ENCODE measurements at places on chromosomes 3 and 15.

DNA sequence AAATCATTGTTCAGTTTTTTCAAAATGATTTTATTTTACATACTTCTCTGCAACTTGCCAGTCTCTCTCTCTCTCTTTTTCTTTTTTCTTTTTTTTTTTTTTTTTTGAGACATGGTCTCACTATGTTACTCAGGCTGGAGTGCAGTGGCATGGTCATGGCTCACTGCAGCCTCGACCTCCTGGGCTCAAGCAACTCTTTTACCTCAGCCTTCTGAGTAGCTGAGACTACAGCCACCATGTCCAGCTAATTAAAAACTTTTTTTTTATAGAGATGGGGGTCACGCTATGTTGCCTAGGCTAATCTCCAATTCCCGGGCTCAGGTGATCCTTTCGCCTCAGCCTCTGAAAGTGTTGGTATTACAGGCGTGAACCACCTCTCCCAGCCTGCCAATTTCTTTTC lies 12.1 kb upstream of the ARID3B start:
- no peak for DNase-seq

DNA sequence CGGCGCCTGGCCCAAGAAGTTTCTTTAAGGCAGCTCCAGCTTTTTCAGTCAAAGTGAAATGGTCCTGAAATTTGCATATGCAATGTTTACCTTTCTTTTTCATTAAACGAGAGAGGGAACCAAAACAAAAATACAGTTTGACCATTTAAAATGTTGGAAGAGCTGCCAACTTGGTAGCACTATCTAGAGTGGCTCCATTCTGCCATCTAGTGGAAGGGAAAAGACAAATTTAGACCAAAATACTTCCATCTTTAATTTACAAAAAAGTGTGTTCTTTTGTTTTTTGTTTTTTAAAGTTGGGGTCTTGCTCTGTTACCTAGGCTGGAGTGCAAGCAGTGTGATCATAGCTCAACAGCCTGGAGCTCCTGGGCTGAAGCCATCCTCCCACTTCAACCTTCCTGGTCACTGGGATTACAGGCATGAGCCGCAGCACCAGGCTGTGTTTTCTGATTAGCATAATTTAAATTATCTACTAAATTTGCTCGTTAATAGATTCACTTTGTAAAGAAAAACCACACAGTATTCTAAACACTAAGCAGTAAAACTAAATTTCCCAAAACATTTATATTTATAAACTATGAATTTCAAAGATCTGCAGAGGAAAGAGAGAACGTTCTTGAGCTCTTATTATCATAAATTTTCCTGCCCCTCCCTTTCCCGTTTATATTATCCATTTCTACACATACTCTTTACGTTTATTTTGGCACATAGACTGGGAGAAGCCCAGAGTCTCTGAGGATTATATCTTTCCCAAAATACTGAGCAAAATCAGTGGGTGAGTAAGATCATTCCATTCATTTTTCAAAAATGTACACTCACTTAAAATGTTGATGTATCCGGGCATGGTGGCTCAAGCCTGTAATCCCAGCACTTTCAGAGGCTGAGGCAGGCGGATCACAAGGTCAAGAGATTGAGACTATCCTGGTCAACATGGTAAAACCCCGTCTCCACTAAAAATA lies 15.4 kb upstream of the RFC4 start:
- no peak for DNase-seq

- no peak for DNase-seq
Observed at GRCh38 chr3:25212736-25213135, 215.3 kb upstream of the RARB start.

- no peak for DNase-seq
Observed at GRCh38 chr3:32662647-32663046, 22.3 kb upstream of the CNOT10 start.

- DNase-seq = no peak
Observed at GRCh38 chr15:88018869-88019641, 237.5 kb downstream of the NTRK3 start.

DNA sequence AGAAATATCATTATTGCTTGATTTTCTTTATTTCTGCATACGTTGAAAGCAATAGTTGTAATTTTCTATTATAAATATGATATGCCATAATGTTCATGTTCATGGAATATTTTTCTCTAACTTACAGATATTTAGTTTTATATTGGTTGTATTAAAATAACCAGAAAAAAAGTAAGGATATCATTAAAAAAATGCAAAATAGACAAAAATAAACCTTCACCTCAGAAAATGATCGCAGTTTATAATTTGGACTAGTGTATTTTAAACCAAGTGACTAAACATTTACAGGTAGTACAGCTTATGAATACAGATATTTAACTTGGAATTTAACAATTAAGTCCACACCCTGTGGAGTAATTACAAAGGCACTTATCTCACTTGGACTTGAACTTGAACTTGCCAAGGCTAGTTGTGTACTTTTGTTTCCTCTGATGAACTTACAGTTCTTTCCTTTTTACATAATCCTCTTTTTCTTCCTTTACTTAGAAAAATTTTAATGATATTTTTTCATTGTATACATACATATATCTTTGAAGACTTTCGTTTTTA lies 156.7 kb downstream of the CHL1 start:
- DNase-seq = no peak

- DNase-seq = no peak
Observed at GRCh38 chr3:138945709-138946662, 951 bp downstream of the FOXL2 start.

GRCh38 chr3:12856626-12857025 lies 15.3 kb upstream of the RPL32 start:
- DNase-seq = no peak

Data from amygdala (tissue), 56 donors.